ENCODE measurements at places on chromosomes 5 and 9. TPM values are rescaled to one million over a fixed set of nuclear protein-coding genes. Genes with fewer than 3 reads are reported as not detected.

SLC34A3 gene
- not detected for total RNA-seq

EQTN gene
- total RNA-seq = not detected

DNA sequence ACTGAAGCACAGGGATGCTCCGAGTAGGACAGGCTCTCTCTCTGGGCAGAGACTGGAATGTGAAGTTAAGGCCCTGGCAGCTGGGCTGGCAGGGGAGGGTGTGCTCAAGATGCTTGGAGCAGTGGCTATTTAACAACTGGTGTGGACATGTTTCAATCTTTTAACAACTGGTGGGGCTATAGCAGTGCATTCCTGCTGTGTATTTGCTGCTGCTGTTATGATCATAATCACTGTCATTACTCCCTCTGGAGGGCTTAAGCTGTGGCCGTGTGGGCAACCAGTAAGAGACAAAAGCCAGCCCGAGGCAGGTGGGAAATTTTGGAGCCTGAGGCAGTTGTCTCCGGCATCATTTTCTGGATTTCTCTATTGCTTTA is 33.3 kb upstream of the PTGS1 start:
- no peak for DNase-seq

- no peak for DNase-seq
Measured at GRCh38 chr5:139494832-139495231, 12.3 kb upstream of the STING1 start.

GRCh38 chr9:14183001-14183400 is 130.9 kb downstream of the NFIB start:
- DNase-seq = no peak

- DNase-seq = no peak
Measured at GRCh38 chr9:6198251-6198650, 17.4 kb upstream of the IL33 start.

DNA sequence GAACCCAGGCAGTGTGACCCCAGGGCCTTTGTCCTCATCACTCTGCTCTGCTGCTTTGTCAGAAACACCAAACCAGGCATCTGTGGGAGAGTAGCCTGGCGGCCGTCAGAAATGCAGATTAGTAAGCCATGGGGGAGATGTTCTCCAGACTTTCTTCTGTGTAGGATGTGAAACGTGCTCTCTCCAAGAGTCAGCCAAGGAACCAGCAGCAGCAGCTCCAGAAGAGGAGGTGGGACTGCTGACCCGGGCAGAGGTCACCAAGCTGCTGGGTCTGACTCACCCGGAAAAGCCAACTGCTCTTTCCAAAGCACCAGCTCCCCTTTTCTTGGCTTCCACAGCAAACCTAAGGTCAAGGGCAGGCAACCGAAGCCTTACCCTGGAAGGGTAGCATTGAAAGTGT is 14.4 kb upstream of the ABLIM3 start:
- no peak for DNase-seq

- DNase-seq = no peak
Measured at GRCh38 chr9:3863111-3863528, 337.3 kb upstream of the RFX3 start.

- no peak for DNase-seq
Measured at GRCh38 chr9:124514125-124514524, 6.9 kb upstream of the NR5A1 start.

DCAF12 gene
- 51.1 TPM for total RNA-seq

GRCh38 chr5:38667499-38667776 is 111.0 kb upstream of the LIFR start:
- DNase-seq = no peak

SPAG8 gene
- total RNA-seq = 1.3 TPM

All from activated CD8-positive, alpha-beta T cell treated with anti-CD3 and anti-CD28 coated beads, Interleukin-2, amount 10 ng/mL, durations not matched to agents 7 days and 5 days (primary cell).